ENCODE measurements at places on chromosomes 6 and 20.

DNA sequence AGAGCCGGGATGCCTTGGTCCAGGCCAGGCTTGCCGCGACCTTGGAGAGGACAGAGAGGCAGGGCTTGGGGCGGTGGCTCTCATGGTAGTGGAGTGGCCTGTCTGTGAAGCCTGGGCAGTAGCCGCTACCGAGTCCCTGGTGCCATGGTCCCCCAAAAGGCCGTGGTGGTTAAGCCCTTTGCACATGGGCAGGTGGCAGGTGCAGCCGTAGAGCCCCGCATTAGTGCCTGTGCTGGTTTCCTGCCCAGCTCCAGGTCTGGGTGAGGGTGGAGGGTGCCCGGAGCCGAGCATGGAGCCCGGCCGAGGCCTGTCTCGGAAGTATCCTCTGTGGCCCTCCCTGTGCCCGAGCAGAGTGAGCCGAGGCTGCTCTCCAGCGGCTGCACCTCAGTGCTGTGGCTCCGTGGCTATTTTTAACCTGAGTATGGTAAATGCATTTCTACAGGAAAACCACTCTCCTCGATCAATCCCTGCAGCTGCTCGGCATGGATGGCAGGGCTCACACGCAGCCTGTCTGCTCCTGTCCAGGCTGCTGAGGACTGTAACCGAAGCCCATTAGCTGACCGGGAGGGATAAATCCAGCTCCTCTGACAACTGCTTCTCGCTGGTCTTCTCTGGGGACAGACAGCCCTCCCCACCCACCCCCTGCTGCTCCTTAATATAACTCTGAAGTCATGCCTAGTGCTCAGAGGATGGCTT, 36.3 kb upstream of the GATA5 start:
- no peak for DNase-seq

DNA sequence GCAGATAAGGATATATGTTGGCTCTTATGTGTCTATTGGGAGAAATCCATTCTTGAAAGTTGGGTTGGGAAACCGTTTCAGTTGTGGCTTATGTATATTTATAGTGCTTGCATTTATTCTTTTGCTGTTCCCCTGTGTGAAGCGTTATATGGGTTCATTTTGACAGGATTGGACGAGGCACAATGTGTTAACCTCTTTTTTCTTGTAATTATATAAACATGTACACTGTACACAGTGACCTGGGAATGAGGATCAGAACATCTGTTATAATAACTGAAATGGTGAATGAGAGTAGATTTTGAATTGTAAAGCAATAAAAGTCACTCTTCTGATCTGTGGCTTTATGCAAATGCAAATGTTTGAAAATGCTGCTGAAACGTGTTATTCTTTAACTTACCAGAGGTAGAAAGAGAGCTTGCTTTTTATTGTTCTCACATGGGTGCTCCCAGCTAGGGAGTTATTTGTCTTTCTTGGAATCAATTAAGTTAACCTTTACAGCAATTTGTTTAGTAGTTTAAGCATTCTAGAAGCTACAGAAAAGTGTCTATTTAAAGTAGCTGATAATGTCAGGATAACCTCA, 213.7 kb downstream of the GRIK2 start:
- no peak for DNase-seq

DNA sequence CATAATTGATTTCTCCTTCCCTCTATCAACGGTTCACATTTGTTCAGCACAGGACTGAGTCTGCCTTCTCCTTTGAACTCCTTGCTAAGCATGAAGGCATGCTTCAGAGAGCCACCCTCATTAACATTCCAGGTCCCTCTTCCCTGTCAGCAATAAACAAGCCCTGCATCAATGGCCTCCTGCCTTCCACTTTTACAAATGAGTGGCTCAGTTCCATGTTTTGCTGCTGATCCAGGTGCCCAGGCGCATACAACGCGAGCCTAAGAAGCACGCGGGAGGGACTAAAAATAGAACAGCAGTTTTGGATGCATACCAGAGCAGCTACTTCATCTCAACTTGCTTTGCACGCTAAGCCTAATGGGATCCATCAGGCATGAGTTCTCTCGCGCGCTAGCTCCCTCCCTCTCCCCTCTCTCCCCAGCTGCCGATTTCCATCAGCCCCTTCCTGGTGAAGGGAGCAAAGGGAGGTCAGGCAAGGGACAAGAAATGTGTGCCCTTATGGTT, 53.4 kb downstream of the TRAF3IP2 start:
- no peak for DNase-seq

GRCh38 chr6:114739656-114740055, 396.8 kb upstream of the HS3ST5 start:
- no peak for DNase-seq

GRCh38 chr6:82767037-82767436, 298.6 kb downstream of the UBE3D start:
- DNase-seq: no peak

DNA sequence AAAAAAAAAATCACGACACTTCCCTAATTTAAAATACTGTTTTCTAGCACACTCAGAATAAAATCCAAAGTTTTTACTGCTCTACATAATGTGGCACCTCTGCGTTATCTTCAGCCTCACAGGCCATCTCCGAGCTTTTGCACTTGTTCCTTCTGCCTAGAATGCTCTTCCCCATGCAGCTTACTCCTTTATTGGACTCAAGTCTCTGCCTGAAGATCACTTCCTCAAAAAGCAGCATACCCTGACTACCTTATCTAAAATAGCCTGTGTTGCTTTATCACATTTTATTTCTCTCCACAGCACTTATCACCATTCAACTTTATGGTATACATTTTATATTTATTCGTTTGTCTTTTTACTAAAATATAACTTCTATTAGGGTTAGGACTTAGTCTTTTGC, 2.3 kb downstream of the ZNF322 start:
- no peak for DNase-seq

DNA sequence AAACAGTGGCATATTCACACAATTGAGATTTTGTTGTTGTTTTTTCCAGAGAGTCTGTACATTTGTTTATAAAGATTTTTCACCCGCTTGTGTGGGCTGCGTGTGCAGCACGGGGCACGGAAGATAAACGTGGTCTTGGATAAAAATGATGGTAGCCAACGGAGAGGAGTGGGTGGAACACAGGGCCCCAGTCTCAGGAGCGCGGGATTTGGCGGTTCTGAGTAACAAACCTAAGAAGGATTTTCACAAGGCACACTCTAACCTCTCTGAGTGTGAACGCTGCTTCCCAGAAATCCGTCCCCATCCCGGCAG, 3.6 kb upstream of the BNIP5 start:
- no peak for DNase-seq

DNA sequence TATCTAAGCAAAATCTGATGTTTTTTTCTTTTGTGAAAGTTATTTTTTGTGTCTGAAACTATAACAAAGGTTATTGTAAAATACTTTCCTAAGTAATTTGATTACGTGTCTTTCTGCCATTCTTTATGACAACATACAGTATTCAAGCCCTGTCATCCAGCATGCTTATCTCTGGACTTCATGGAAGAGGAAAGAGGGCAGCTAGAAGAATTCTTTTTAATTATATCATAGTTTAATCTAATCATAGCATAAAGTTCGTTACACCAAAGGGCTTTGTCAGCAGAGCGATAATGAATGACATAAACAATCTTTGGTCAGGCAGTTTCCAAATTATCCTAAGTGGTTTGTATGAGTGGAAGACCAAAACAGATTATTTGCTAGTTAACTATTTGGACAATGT, 3.5 kb downstream of the ENPP3 start:
- DNase-seq: no peak

GRCh38 chr20:44463466-44463865, 12.2 kb upstream of the TTPAL start:
- no peak for DNase-seq

Measured in activated CD4-positive, alpha-beta T cell treated with anti-CD3 and anti-CD28 coated beads for 48 hours (primary cell).